Activated CD4-positive, alpha-beta T cell treated with anti-CD3 and anti-CD28 coated beads, Interleukin-2, Interleukin-4, amounts not matched to agents 100 ng/mL and 50 ng/mL, durations not matched to agents 16 hours and 8 hours (primary cell): ENCODE measurements at places on chromosomes 11 and 22.

DNA sequence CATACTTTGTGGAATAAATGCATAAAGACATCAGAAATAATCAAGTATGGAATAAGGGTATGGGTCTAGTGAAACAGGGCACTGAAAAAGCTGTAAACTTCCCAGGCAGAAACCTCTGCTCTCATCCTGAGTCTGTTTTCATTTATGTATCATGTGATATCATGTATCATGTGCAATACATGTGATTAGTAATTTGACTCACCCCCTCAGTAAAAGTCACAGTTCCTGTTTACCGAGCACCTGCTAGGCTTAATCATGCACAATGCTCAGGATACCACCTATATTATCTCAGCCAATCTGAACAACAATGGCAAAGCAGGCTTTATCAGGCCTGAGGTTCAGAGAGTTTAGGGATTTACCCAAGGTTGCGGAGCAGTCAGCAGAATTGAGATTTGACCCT is 250.6 kb upstream of the TENM4 start:
- DNase-seq = no peak

GRCh38 chr22:30381264-30381663 is 5.9 kb downstream of the RNF215 start:
- DNase-seq = peak; percentile 6

- DNase-seq = no peak
Measured at GRCh38 chr11:80900265-80900664, 1459.4 kb upstream of the TENM4 start.

- DNase-seq = no peak
Measured at GRCh38 chr11:69948256-69949141, 129.3 kb upstream of the FGF3 start.
